ENCODE measurements at places on chromosomes 7 and 10. TPM values are rescaled to one million over a fixed set of nuclear protein-coding genes. Genes with fewer than 3 reads are reported as not detected.
A peak's percentile ranks its signal among the peaks of the same experiment; 100 is the strongest.

DNA sequence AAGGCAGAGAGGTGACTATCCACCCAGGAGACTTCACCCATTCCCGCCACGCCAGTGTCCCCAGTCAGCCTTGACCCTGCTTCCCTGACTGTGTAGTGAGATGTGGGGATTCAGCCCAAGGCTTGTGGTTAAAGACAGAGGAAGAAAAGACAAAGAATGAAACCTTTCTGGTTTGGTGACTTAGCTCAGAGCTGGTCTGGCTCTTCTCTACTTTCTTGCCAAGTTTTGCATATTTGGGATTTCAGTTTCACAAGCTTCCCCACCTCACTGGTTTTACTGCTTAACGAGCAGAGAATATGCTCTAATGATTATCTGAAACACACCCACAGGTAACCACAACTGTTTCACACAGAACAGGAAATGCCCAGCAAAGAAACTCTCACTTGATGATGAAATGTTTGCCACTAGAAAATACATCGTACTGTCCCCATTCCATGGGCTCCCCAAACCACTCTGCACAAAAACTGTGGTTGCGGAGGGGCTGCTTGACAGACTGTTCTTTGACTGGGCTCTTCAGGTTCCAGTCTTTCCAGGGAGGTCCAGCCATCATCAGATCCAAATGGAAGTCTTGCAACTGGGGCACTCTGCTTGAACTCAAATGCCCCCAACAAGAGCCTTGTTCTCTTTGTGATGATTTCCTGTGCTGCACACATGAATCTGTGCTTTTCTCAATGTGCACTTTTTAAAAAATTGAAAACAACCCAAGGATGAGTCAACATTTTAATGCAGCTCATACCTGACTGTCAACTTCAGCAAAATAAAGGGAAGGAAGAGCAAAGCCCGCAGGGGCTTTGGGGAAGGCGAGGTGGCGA, 95.5 kb downstream of the CTBP2 start:
- DNase-seq = peak; percentile 18

DNA sequence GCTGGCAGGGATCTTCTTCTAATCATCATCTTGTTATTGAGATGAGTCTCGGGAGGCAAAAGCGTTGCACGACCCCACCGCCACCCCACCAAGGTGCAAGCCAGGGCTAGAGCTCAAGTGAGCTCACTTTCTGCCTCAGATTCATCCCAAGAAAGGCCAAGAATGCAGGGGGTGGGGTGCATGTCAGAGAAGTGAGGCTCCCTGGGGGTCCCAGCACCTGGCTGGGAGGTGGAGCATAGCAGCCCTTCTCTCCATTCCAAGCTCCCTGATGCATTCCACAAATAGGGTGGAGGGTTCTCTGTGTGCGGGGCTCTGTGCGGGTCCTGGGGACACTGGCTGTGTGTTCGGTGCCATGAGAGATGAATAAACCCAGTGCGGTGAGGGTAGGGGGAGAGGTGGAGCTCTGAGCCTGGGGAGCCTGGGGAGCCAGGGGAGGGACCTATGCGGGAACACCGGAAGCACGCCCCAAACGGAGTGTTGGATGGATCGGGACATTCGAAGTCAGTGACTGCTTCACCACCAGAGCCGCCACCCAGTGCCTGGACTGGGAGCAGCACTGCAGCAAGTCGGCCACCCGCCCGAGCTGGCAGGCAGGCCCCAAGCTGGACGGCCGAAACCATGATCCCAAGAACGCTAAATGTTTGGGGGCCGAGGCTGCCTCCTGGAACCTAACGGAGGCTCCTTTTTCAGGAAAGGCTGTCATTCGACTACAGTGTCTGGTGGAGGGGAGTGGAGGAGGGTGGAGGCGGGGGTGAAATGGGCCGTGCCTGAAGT, 17.9 kb upstream of the HMX3 start:
- DNase-seq = no peak

GRCh38 chr7:135463908-135464307, 46.0 kb downstream of the CNOT4 start:
- no peak for DNase-seq

DNA sequence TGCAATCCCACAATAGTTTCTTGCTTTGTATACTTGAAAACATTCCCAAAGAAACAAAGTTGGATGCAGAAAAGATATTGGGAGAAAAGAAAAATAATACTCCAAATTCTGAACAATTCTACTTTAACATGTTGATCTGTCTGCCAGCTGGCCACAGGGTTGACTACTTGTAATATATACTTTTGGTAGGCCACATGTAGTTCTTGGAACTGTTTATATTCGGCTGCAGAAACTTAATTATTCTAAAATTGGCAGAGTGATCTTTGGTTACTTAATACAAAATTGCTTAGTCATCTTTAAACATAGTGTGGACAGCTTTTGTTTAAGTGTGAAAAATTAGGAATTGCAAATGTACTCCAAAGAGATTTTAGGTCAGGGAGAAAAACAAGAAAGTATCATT, 76.0 kb downstream of the CALD1 start:
- no peak for DNase-seq

DOCK1 gene
- 0.81 TPM for total RNA-seq

- DNase-seq = peak; percentile 73
These were observed 965 bp downstream of the ZCCHC24 start for GRCh38 chr10:79444199-79445119.

DNA sequence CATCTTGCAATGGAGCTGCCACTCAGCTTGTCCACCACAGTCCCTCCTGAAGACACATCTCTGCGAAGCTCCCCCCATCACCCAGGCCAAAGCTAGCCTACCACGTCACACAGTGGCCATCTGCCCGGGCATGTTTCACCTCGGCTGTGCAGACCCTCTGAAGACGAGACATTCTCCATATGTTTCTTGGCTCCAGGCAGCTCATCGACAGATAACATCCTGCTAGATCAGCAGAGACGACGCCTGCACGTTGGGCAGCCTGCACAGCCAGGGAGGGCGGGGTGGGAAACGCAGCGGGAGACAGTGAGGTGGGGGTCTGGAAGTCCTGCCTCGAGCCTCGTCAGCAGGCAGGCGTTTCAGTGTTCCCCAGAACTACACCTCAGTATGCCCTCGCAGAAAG, 53.0 kb downstream of the PTPRN2 start:
- DNase-seq = no peak

DLX5 gene
- total RNA-seq = not detected

CRHR2 gene
- not detected for total RNA-seq

CFAP46 gene
- 0.21 TPM for total RNA-seq

DNA sequence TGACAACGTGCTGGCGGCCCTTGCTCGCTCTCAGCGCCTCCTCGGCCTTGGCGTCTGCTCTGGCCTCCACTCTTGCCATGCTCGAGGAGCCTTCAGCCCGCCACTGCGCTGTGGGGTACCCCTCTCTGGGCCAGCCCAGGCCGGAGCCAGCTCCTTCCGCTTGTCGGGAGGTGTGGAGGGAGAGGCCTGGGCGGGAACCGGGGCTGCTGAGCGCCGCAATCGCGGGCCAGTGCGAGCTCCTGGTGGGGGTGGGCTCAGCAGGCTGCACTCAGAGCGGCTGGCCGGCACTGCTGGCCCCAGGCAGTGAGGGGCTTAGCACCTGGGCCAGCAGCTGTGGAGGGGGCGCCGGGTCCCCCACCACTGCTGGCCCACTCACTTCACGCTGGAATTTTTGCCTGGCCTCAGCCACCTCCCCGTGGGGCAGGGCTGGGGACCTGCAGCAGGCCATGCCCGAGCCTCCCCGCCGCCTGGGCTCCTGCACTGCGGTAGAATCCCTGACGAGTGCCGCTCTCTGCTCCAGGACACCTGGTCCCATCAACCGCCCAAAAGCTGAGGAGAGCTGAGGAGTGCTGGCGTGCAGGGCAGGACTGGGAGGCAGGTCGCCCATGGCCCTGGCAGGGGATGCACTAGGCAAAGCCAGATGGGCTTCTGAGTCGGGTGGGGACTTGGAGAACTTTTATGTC, 372.2 kb upstream of the NRG3 start:
- DNase-seq = no peak

DNA sequence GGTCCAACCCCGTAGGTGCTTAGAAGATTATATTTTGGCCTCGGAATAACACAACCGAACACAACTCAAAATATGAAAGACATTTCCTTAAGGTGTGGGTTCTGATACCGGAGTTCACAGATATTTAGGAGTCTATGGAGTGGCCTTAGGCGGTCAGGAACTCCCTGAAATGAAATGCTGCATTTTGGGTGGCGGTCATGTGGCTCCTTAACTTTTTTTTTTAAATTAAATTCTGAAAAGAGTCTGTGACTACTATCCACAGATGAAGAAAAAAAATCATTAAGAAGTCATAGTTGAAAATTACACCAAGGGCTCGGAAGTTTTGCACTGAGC, 290.9 kb upstream of the NFE2L3 start:
- no peak for DNase-seq

GRCh38 chr10:11095374-11095801, 77.7 kb downstream of the CELF2 start:
- DNase-seq = peak; percentile 19

DNA sequence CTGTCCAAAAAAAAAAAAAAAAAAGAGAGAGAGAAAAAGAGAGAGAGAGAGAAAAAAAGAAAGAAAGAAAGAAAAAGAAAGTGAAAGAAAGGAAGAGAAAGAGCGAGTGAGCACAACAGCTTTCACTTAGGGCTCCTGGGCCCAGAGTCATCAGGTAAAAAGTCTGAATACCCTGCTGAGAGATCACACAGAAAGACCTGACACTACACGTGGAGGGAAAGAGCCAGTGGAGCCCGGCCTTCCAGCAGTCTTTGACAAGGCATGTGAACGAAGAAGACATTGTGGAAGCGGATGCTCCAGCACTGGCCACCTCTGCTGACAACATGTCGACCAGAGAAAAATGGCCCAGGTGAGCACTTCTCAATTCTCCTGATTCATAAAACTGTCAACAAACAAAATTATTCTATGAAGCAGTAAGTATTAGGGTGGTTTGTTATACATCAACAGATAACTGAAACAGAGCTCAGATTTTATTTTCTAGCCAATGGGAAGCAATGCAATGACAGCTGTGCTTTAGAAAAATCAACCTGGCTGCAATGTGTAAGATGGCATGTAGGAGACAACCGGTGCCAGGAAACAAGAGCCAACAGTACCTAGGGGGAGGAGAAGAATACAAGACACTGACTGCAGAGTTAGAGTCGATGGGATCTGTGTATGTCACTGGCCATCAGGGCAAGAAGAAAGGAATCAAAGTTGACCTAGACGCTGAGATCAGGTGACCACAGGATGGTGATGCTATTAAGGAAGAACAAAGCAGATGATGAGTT, 4.4 kb downstream of the RNF216 start:
- DNase-seq = peak; percentile 26

- DNase-seq = no peak
These were observed 90.2 kb downstream of the SH3PXD2A start for GRCh38 chr10:103765168-103765567.

DNA sequence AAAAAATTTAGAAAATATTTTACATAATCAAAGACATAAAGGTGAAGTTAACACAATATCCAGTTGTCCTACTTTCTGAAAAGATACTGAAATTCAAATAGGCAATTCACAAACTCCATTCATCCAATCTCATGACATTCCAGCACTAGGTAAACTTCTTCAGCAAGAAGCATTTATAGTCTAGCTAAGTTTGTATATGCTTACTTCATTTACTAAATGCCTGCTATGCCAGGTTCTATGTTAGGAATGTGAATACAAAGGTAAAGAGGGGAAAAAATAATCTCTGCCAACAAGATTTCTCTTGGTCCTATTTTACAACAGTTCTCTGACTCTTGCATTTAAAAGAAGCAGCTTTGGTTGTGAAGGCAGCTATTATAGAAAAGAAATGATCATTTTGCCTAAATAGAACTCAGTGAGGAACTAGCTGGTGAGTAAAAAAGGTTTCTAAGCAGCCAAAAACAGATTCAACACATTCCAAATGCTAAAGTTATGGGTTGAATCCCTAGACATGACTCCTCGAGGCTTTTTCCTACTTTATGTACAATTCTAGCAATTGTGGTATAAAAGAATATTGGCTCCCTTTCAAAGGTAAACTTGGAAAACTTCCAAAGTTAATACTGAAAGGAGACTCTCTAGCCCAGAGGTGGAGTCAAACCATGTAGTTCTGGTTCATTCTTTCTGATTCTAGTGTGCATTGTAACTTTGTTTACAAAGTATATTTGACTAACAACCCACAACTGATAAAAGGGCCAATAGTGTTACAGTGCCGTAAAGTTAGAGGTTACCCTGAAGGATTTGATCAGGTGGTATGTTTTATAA, 30.9 kb upstream of the KLHL7 start:
- DNase-seq = no peak

MGMT gene
- 22.8 TPM for total RNA-seq

DNA sequence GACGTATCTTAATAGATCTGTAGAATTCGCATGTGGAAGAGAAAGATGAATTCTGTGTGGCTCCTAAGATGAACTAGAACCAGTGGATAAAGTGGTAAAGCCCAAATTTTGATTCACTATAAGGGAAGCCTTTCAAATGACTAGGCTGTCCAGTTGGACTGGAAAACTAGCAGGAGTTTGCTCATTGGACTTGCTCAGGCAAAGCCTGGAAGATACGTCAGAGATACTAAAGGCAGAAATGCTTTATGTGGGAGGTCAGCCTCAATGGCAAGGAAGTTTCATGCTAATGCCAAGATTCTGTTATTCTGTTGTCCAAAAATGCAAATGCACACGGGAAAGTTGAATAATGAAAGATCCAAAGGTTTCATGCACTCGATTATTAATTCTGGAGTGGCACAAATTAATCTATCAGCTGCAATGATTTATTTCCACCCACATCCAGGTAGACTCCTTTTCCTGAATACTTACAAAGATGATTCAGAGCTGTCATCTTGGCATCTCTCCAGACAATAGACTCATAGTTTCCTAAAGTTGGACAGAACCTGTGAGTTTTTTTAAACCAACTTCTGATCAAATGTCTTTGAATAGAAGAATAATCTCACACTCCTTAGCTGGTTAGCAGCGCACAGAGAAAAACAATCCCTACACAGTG, 20.5 kb upstream of the PPP1R3C start:
- no peak for DNase-seq

CBX3 gene
- 173 TPM for total RNA-seq

MRC1 gene
- total RNA-seq = 0.05 TPM

OR2A42 gene
- not detected for total RNA-seq

RAMP3 gene
- not detected for total RNA-seq

GRCh38 chr7:81623251-81623855, 146.5 kb downstream of the HGF start:
- DNase-seq = no peak

- no peak for DNase-seq
These were observed 8.8 kb upstream of the SPAM1 start for GRCh38 chr7:123916240-123916724.

DNA sequence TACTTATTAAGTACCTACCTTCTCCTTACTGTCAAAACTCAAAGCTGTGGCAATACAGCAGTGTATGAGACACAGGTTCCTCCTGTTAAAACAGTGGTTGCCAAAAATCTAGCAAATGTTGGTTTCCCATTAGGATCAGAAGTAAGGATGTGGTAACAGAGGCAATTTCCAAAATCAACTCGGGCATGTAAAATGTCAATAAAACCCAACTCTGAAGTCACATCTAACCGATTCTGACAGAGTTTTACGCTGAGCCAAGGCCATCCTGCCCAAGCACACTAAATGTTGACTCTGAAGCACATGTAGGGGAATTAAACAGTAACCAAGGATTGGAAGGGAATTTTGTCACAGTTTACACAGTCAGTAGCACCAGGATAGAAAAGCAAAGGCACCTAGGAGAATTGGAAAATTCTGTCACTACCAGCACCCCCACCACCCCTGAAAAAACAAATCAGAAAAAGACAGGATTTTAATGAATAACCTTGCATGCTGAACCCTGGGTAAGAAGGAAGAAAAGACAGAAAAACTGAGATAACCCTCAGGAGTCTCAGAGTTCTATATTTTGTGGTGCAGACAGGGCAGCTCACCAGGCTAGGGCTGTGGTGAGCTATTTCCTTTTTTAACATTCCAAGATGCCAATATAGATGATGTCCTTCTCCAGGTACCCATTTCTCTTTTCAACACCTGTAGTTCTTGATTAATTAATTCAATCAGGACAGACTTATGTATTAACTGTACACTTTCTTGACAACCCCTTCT, 119.5 kb downstream of the DOCK4 start:
- DNase-seq = no peak

All from activated CD4-positive, alpha-beta T cell treated with anti-CD3 and anti-CD28 coated beads for 36 hours (primary cell).